ENCODE measurements at places on chromosomes 7 and 10. TPM values are rescaled to one million over a fixed set of nuclear protein-coding genes. Genes with fewer than 3 reads are reported as not detected.

Gene DLG5
- total RNA-seq: 19.3 TPM

Gene MAT1A
- total RNA-seq: 0.69 TPM

Gene PRPS1L1
- total RNA-seq: not detected

Gene PLPP4
- total RNA-seq: 0.38 TPM

Gene LEP
- not detected for total RNA-seq

Gene TYW1
- total RNA-seq: 20.0 TPM

Gene ACSM6
- total RNA-seq: not detected

Gene CALU
- 100 TPM for total RNA-seq

Gene PTPRZ1
- 3.6 TPM for total RNA-seq

Gene POLR2J
- total RNA-seq: 35.0 TPM

Gene CCL24
- total RNA-seq: 4.8 TPM

Gene DNAJC9
- 12.4 TPM for total RNA-seq

Gene ZNF479
- total RNA-seq: not detected

Gene GPR85
- 2.9 TPM for total RNA-seq

Gene OR2A14
- total RNA-seq: not detected

Gene C7orf57
- total RNA-seq: not detected

Gene HOXA9
- total RNA-seq: 1.2 TPM

Gene FAM25C
- total RNA-seq: not detected

Gene PIK3AP1
- total RNA-seq: 65.2 TPM

Gene LLCFC1
- total RNA-seq: not detected

Gene NPFFR1
- 1.1 TPM for total RNA-seq

Gene AGR3
- 37.2 TPM for total RNA-seq

Gene LIPN
- total RNA-seq: 1.0 TPM

Gene PLCE1
- total RNA-seq: 14.3 TPM

Gene LOXL4
- total RNA-seq: 6.2 TPM

Gene NPSR1
- total RNA-seq: not detected

Gene DAGLB
- 34.7 TPM for total RNA-seq

Gene DOCK4
- 100 TPM for total RNA-seq

Gene SFTPD
- total RNA-seq: 780 TPM

Gene OR2A7
- 13.9 TPM for total RNA-seq
